ENCODE measurements at places on chromosomes 5 and 9.

DNA sequence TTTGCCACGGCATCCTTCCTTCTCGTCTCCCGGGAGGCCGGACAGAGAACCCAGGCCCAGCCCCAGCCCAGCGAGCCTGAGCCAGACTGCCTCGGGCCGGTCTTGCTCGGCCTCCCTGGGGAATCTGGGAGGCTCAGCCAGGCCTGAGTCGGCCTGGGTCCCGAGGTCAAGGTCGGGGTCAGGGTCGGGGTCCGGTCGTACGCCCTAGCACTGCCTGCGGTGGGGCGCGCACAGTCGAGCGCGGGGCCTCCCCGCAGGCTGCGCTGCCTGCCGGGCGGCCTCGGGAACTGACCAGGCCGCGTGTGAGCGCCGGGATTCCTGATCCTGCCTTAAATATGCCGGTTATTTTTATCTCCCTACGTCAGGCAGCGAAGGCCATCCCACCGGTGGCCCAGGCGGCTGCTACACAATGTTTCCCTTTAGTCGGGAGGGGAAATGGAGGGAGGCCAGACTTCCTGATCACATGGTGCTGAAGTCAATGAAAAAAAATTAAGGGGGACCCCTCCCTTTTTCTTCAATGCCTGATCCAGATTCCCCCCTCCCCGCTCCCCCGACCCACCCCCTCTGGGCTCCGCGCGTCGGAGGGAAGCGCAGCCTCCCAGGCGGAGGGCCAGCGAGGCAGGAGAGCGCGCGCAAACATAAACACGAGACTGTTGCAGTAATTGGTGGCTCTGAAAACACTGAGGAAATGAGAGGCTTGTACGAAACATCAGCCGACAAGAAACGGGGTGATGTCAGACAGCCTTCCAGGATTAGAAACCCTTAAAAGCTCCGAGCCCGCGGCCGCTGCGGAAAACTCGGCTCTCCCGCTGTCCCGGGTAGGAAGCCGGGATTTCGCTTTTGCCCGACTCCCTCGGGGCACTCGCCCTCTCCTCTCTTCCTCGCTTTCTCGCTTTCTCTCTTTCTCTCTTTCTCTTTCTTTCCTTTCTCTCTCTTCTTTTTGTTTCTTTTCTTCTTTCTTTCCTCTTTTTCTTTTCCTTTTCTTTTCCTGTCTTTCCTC lies 148.2 kb upstream of the KLF4 start:
- peak; percentile 95 for DNase-seq

DNA sequence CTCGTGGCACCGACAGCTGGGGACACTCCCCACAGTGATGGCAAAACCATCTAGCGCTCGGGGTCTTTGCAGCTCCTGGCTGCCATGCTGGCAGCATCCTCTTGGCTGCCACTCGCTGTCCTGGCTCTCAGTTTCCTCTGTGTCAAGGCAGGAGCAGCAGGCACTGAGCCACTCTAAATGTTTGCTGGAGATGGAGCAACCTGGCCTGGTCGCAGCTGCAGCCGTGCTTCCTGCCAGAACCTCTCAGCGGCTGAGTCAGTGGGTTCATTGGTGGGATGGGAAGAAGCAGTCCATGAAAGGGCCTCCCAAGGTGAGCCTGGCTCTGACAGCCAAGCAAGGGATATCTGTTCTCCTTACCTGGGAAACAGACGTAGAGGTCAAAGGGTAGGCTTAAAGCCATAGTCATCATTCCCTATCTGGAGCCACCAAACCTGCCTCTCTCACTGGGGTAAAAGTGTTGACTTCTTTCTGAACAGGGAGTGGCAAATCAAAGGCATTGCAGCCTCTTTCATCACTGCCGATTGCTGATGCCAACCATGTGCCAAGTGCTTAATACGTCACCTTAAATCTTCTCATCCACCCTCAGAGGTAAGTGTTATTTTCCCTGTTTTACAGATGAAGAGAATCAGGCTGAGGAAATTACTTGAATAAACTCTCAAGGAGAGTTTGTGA lies 304.8 kb upstream of the ZNF462 start:
- no peak for DNase-seq

DNA sequence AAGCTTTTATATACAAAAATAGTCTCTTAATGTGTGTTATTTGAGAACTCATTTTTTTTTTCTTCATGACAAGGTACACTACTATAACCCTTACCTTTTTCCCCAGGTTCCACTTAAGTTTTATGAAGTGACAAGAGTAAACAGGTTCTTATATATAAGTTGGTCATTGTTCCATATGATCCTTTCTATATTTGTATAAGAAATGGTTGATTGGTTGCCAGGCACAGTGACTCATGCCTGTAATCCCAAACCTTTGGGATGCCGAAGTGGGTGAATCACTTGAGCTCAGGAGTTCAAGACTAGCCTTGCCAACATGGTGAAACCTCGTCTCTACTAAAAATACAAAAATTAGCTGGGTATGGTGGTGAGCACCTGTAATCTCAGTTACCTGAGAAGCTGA lies 108.3 kb downstream of the PCSK1 start:
- no peak for DNase-seq

DNA sequence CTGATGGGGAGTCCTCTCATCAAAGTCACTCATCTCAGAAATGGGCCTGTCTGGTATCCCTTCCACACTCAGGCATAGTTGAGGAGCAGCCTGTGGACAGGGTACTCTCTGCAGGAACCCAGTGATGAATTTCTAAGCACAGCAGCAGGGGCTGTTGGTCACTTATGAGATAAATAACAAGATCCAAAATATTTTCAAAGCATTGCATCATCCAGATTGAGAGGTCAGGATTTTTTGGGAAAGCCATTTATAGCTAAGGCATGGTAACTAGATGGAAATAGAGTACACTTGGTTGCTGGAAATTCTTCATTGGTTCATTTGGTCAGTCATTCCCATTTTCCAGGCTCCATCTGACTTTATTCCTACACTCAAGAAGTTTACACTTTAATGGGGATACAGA lies 246.8 kb upstream of the RAI14 start:
- no peak for DNase-seq

GRCh38 chr9:16485160-16485559 lies 385.3 kb downstream of the BNC2 start:
- no peak for DNase-seq

GRCh38 chr5:76926329-76927105 lies 26.3 kb upstream of the CRHBP start:
- no peak for DNase-seq

DNA sequence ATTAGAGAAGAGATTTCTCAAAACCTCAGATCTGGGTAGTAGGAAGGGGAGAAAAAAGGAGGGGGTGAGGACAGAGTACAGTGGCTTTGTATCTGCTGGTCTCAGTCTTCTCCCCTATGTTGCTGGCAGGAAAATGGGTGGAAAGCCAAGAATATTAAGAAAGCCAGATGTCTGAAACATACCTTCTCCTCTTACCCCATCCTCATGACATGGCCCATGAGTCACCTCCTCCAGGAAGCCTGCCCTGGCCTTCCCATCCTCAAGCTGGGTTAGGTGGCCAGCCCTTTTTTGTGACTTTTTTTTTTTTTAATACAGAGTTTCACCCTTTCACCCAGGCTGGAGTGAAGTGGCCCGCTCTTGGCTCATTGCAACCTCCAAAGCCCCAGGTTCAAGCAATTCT lies 61.8 kb downstream of the ABCA1 start:
- no peak for DNase-seq

- DNase-seq: no peak
Observed at GRCh38 chr5:119174578-119175163, 103.8 kb downstream of the DMXL1 start.

DNA sequence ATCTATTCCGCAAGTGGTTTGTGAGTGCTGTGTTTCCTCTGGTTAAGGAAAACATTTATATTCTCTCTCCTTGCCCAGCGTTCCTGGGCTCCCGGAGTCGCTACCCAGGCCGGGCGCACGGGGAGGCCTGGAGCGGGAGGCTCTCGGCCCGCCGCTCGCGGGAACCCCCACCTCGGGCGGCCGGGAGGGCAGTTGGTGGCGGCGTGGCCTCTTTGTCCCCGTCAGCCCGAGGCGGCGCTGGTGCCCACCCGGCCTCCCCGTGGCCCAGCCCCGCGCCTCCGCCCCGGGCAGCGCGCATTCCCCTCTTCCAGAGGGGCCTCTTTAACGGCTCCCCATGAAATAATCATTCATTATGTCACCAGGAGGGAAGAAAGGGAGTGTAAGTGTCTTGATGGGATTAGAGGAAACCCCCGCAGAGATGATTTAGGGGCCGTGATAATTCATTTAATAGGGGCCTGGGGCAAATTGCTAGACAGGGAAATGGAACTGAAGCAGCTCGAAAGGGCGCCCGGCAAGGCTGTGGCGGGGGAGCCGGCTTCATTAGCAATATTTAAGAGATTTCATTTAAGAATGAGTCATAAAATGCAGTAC lies 181.9 kb upstream of the TBCA start:
- no peak for DNase-seq

DNA sequence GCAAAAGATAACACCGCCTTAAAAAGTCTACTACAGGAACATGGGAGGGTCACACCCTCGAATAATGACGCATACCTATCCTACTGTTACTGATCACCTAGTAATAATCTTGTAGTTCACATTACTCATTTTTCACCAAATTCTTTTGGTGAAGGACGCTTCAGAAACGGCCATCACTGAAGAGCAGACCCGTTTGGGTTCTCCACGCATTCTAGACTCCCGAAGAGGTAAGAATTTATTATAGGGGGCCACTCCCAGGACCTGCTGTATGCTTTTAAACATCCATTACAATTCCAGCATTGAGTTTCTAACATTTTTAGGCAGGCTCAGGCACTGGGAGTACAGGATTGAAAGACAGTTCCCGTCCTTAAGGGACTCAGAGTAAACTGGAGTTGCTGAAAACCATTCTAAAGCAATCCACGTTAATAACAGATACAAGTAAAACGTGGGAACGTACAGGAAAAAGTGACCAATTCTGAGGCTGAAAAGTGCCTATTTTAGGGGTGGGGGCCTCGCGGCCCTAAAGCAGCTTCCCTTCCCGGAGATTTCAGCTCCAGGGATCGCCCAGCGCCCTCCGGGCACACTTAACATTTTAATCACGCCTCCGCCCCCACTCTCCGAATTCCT lies at the start of gene FER:
FER (plus strand) TSS at position 124 of the 627 bp plus-strand sequence. CDS start 50,286 bp downstream, outside the sequence.
- no peak for DNase-seq

DNA sequence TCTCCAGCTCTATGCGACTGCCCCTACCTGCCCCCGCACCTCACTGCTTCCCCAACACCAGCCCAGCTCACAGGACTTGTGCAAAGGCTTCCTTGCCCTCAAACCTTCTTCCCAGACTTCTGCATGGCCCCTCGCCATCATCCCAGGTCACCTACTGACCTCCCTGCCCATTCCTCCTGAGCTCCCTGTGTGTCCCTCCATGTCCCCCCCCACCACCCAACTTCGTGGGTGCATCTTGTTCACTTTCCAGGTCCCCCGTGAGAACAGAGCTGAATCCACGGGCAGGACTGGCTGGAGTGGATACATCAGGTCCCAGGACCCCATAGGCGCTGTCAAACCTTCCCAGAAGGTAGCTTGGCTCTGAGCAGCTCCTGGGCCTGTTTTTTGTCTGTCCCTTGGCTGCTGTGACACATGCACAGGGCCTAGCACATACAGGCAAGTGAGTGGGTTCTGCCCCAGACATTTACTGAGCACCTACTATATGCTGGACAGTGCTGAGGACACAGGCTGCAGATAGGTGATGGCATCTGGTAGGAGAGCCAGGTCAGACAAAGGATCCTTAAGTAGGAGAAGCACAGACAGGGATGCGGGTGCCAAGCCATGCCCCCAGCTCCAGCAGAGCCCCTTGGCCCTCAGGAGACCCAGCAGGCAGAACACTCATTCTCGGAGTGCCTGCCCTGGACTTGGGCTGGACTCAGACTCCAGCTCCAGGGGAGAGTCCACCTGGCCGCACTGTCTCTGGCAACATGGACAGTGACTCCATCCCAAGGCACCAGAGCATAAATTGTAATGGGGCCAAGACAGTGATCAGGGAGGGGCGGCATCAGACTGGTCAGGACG lies 15.0 kb downstream of the NINJ1 start:
- DNase-seq: no peak

GRCh38 chr5:136226401-136226800 lies 33.4 kb upstream of the SMIM32 start:
- no peak for DNase-seq

GRCh38 chr5:110681953-110682352 lies 44.5 kb downstream of the TMEM232 start:
- no peak for DNase-seq

DNA sequence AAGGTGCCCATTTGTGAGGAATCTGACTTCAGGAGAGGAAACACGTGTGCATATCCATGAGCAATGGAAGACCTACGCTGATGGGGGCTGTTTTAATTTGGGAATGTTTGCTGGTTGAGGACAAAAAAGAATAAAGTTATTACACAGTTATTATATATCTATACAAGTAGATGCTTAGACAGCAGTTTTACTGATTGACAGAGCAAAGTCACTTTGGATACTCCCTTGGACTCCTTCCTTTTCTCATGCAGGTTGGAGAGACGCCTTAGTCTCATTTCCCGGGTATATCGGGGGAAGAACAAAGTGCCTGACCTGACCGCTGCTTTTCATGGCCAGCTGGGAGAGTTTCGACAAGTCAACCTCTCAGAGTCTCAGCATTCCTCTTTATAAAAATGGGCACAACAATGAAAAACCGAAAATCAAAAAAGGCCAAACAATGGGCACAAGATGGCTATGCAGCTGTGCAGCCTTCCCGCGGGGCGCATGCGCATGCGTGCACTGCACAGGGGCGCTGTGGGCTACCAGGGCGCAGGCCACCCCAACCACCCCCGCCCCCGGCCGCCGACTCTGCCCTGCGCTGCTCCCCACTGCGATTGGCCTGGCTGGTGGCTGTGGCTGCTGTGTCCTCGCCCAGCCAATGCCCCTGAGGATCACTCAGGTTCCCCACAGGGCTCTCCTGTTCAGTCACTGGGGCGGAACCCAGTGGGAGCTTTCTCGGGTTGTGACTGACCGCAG lies 18.1 kb downstream of the NFIL3 start:
- DNase-seq: no peak

- peak; percentile 65 for DNase-seq
Observed at GRCh38 chr5:10524376-10525123, 39.3 kb upstream of the ANKRD33B start.

- DNase-seq: peak; percentile 69
Observed at GRCh38 chr5:108749128-108749861, 1.6 kb downstream of the FER start.

DNA sequence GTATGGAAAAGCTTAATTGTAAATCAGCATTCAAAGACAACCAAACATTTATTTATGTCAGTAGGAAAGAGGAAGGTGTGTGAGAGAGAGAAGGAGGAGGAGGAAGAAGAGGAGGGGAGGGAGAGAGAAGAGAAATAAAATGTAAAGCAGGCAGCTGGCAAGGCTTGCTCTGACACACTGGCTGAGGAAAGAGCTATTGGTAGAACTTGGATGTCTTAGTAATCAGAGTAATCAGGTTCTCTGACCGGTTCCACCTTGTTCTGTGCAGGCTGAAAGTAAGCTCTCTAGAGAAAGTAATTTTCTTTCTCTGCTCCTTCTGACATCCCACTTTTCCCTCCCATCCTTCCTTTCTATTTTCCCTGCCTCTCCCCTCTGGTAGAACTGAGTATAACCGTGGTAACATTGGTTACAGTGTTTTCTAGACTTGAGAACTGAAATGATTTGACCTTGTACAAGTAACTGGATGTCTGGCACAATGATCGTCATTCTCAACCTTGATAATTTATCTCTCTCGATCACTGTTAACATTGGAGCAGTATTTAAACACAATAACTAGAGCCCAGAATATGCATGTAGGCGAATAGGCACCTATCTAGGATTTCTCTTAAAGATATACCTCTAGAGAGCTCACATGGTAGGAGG lies 33.3 kb downstream of the TLE4 start:
- no peak for DNase-seq

- DNase-seq: no peak
Observed at GRCh38 chr5:123132316-123132715, 43.3 kb downstream of the PRDM6 start.
